Uterine smooth muscle cell (primary cell): ENCODE measurements at places on chromosomes 3 and 15. TPM values are rescaled to one million over a fixed set of nuclear protein-coding genes. Genes with fewer than 3 reads are reported as not detected.

MYZAP gene
- total RNA-seq, result 1.2 and 1.6 TPM in 2 replicates

ZNF620 gene
- total RNA-seq, result 0.87 and 1.1 TPM in 2 replicates

ANKRD63 gene
- not detected in 2 replicates for total RNA-seq

TM4SF18 gene
- 0.22 and 0.37 TPM in 2 replicates for total RNA-seq

STRIT1 gene
- not detected in 2 replicates for total RNA-seq

ZKSCAN7 gene
- total RNA-seq, result 5.5 and 7.4 TPM in 2 replicates

SLC24A5 gene
- total RNA-seq, result not detected in 2 replicates

CCDC39 gene
- total RNA-seq, result 0.12 TPM in 1 of 2 replicates, not detected in the other

HMCES gene
- 20.6 and 33.1 TPM in 2 replicates for total RNA-seq

EFCC1 gene
- not detected in 2 replicates for total RNA-seq

CMTM7 gene
- 6.2 and 10.0 TPM in 2 replicates for total RNA-seq

MRAS gene
- 39.2 and 73.6 TPM in 2 replicates for total RNA-seq
